ENCODE measurements at places on chromosomes 1 and 21.

DNA sequence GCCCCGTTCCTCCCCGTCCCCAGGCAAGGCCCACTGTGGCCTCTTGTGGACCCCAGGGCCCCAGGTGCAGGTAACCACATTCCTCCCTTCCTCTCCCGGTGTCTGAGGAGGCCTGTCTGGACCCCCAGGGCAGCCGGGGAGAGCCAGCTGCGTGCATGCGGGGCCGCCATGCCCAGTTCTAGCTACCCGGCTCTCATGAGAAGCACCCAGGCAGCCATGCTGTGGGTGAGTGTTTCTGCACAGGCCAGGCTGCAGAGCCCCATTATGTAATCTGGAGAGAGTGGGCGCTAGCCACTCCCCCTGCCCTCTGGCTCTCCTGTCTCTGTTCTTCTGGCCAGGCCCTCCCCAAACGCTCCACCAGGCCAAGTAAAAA, 18.4 kb upstream of the PLEKHG5 start:
- no peak for DNase-seq

- no peak for DNase-seq
Observed at GRCh38 chr21:40143822-40144525, 276.7 kb downstream of the PCP4 start.

DNA sequence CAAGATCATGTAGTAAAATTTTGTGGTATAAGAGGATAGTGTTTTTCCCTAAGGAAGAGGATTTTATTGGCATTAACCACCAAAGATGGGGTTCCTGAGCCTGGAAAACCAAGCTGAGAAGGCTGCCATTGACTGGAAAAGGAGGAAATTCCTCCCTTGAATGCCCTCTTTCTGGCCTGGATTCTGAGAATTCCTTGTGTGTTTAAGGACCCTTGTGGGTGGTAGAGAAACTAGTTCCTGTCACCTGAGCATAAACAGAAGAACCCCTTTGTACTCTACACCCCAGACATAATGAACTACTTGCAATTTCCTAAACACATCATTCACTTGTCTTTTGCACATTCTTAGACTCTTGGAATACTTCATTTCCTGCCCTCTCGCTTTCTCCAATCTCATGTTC, 33.1 kb upstream of the CEP350 start:
- no peak for DNase-seq

GRCh38 chr1:153246825-153247224, 12.7 kb upstream of the LORICRIN start:
- no peak for DNase-seq

DNA sequence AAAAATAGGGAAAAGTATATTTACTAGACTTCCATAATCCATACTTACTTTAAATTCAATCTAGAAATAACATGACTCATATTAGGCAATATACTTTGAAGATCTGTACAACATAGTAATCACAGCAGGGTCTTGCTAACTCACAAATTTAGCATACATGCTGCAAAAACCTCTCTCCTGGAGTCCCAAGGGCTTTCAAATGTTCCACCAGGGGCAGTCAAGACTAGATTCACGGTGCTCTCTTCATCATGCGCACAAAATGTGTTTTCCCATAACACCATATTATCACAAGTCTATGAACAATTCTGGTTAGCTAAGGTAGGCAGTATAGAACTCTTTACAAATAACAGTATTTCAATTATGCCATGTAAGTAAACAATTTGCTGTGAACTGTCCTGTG, 45.8 kb downstream of the SSX2IP start:
- DNase-seq, result no peak

- DNase-seq, result no peak
Observed at GRCh38 chr21:26194811-26195251, 24.3 kb upstream of the APP start.

All from NCI-H1417 treated with DMSO at 0.1 percent for 48 hours (cell line).